ENCODE measurements at places on chromosomes 4 and X.

- ATAC-seq = no peak
These were observed 11.3 kb downstream of the BLOC1S4 start for GRCh38 chr4:6727081-6727942.

- ATAC-seq = no peak
These were observed 56.2 kb downstream of the PABPC4L start for GRCh38 chr4:134145369-134145768.

- peak; percentile 6 for ATAC-seq
These were observed 149.3 kb downstream of the RASL11B start for GRCh38 chr4:53011259-53011905.

DNA sequence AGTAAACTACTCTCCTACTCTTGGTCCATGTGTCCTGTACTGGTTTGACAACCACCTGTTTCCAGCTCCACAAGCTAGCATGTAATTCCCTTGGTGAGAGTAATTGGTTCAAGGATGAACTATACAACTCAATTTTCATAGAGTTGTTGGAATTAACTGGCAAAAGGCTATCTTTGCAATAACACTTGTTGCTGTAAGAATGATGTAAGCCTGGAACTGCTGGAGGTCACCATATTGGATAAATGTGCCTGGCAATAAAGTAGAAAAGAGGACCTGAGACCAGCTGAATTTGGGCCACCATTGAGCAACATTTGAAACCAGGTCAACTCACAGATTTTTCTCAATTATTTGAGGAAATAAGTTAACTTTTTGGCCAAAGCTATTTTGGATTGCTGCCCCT lies 175.5 kb downstream of the CAMK2D start:
- no peak for ATAC-seq

- ATAC-seq = no peak
These were observed 34.4 kb upstream of the EFNB1 start for GRCh38 chrX:68794461-68794860.

DNA sequence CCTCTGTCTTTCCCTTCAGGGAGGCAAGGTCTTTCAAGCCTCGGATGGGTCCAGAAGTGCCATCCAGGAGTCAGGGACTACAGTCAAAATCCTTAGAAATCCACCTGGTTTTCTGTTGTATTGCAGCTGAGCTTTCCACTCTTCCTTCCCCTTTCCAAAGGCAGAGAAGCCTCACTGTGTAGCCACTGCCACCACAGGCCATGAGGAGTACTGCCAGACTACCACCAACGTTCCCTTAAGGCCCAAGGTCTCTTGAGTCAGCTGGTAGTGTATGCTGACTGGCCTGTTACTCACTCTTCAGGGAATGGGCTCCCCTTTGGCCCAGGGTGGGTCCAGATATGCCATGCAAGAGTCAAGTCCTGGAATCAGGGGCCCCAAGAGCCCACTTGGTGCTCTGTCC lies 1454.1 kb downstream of the PCDH19 start:
- ATAC-seq = no peak

DNA sequence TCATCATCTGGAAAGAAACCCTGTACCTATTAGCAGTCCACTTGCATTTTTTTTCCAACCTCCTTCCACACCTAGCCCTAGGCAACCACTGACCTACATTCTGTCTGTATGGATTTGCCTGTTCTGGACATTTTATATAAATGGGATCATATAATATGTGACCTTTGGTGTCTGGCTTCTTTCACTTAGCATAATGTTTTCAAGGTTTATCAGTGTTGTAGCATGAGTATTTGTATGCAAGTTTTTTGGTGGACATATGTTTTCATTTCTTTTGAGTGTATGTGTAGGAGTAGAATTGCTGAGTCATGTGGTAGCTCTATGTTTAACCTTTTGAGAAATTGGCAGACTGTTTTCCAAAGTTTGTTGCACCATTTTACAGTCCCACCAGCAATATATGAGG lies 198.6 kb downstream of the CEP135 start:
- ATAC-seq = peak; percentile 62

DNA sequence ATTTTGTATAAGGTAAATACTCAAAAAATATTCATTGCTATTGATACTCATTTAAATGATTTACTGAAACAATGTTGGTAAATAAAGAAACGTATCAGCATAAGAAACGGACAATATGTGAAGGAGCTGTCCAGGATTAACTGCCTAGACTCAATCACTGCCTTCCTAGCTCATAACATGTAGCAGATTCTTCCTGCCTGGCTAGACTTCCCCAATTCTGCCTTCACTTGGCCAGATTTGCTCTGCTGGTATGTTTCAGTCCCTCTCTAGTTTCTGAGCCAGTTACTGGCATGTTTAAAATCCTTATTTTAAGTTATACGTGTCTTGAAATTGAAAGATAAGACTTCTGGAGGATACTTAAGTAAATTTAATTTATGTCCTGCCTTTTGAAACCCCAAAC lies 740.3 kb downstream of the CENPC start:
- no peak for ATAC-seq

All from SK-N-SH treated with all-trans-retinoic acid at 6 μM for 48 hours (cell line).